ENCODE measurements at places on chromosomes 11 and 22.

DNA sequence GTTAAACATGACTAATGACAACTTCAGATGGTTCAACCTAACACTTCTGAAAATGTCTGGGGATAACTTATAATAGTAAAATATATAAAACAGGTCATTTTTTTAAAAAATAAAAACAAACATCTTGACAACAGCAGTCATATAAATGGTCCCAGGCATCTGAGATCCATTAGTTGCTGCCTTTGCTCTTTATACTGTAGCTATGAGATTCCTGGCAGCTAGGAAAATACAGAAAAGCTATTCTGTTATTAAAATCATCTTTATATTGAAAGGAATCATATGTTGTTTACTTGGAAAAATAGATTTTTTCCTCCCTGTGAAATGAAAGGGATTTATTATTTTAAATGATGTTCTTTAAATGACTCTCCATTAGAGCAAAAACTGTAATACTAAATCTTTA lies 55.7 kb upstream of the DEUP1 start:
- no peak for DNase-seq

DNA sequence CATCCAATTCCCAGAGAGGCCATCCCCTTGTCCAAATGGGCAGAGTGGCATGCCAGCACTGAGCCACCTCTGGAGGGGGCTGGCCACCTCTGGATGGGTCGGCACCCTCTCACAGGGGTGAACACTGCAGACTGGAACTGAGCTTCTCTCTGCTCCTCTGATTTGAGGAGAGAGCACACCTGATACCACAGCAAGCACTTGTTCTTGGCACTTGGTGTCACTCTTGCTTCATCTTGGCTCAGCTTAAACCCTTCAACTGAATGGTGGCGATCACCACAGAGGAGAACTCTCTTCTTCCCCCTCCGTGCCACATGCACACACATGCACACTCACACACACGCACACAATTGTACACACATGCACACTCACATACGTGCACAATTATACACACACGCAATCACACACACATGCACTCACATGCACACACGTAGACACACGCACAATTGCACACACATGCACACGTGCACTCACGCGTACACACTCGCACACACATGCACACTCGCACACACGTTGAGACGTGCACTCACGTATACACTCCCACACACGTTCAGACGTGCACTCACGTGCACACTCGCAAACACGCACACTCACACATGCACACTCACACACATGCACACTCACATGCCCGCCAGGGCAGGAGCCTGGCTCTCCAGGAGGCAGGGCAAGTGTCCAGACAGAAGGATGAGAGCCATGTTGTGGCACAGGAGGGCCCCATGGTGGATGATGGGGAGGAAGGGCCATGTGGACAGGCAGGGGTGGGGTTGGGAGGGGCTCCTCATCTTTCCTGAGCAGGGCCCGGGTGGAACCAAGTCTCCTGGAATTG lies 23.4 kb downstream of the OVOL1 start:
- DNase-seq = no peak

GRCh38 chr11:15779518-15779917 lies 576.8 kb downstream of the SOX6 start:
- no peak for DNase-seq

DNA sequence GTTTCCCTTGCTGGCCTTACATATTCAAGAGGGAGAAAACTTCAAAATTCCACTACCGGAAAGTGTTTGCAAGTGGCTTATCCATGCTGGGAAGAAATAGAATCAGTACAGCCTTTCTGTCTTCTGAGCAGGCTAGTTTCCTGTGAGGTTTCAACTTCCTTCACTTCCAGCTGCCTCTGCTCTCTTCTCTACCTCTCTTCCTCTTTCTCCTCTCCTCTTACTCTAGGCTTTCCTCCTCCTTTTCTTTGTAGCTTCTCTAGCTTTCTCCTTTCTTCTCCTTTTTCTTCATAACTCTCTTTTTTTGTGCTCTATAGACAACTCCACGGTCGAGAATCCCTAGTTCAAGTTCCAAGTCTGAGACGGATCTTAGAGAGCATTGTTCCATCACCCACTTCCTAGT lies 421.8 kb downstream of the ETS1 start:
- DNase-seq = no peak

DNA sequence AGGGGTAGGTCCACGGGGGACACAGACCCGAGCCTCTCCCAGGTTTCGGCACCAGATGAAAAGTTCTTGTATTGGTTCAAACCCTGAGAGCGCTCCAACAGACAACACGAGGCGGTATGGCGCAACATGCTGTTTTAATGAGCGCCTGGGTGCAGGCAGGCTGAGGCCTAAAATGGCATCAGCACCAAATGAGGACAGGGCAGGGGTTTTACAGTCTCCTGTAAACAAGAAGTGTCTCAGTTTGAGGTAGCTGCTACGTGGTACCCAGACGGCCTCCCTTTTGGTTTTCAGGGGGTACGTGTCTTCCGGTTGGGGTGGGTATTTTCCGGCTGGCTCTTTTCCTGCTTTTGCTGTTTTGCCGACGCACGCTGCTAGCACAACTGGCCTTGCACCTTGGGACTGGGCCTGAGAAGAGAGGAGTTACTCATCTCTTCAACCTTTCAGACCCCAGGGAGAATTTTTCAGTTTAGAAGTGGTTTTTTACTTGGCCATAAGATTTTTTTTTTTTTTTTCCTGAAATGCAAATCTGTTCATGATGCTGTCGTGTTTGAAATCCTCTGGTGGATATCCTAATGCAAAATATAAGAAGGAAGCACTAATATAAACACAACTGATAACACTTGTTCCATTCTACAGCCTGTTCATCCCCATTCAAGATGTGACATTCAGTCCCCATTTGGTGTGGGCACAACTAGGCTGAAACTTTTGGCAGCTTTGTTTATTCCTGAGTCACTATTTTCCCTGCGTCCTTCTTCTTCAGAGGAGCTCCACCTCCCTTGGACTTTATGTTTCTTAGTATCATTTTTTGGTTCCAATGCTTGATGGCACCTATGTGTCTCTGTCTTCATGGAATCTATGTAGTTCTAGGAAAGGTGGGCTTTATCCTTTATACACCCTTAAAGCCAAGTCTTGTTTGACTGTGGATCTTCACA lies 6.5 kb downstream of the PPFIBP2 start:
- no peak for DNase-seq

- DNase-seq = no peak
Observed at GRCh38 chr22:37518509-37519267, 527 bp downstream of the CARD10 start.

- no peak for DNase-seq
Observed at GRCh38 chr11:119065369-119065768, 2.2 kb upstream of the VPS11 start.

- DNase-seq = no peak
Observed at GRCh38 chr11:21307874-21308273, 638.5 kb downstream of the NELL1 start.

GRCh38 chr11:350723-351255 lies 18.5 kb upstream of the B4GALNT4 start:
- DNase-seq = peak; percentile 77

DNA sequence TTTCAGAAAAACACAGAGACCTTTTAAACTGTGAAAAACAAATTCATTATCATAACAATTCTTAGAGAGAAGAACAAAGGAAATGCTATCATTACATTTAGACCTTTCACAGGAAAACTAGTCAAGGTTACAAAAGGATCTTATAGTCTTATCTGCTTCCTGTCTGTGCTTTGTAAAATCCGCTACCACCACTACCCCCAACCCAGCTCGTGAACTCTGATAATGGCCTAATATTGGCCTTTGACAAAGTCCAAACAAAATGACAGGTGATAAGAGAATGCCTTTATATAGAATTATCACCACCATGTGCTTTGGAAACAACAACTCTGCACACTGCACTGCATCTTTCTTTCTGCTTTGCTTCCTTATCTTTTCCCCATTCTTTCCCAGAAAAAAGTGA lies 272.5 kb downstream of the SBF2 start:
- DNase-seq = no peak

DNA sequence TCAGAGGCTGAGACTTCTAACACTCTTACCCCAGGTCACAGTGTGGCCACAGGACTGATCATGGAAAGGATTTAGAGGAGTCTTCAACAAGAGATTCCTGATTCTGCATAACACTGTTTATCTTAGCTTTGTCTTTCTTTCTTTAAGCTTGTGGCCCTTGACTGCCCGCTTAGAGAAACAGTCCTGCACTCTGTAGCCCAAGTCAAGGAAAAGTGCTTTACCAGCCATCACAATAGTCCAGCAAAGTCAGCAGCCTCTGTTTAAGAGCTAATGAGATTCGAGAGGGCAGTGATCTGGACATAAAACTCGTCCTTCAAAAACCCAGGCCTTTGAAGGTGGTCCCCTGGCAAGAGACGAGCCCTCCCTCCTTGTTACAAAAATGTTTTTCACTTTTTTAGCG lies 30.0 kb downstream of the PRDM10 start:
- DNase-seq = no peak

GRCh38 chr11:67544616-67545242 lies 21.5 kb upstream of the CABP2 start:
- DNase-seq = no peak

- DNase-seq = peak; percentile 67
Observed at GRCh38 chr11:11148104-11148509, 204.9 kb downstream of the CSNK2A3 start.

DNA sequence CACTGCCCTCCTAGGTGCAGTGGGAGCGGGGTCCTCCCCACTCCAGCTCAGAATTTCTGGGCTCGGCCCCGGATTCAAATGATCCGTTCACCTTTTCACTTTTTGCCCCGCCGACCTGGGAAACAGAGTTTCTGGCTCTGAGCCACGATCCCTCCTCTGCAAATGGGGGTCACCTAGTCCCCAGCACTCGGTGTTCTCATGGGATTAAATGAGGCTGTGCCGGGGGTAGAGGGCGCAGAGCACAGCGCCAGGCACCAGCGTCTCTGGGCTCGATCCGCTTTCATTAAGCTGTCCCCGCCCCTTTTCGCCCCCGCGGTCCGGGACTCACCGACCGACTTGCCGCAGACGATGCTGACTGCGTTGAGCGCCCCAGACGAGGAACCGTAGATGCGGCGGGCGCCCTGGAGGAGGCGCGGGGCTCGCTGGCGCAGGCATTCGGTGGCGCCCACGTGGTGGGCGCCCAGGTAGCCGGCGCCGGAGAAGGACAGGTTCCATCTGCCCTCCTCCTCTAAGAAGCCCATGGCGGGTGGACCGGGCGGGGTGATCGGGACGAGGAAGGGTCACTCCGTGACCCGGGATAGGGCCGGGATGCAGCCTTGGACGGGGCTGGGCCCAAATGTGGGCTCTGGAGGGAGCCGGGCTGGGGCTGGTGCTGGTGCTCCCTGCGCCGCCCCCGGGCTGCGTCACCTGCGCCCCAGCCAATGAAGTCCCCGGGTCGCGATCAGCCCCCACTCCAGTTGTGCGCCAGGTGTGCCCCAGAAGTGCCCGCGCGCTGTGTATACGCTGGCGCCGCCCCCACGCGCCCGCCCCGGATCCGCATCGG lies at the start of gene PNPLA5:
PNPLA5 (minus strand) TSS at position 654 of the 823 bp plus-strand sequence; CDS start at position 521, 133 bp downstream.
- DNase-seq = peak; percentile 58

DNA sequence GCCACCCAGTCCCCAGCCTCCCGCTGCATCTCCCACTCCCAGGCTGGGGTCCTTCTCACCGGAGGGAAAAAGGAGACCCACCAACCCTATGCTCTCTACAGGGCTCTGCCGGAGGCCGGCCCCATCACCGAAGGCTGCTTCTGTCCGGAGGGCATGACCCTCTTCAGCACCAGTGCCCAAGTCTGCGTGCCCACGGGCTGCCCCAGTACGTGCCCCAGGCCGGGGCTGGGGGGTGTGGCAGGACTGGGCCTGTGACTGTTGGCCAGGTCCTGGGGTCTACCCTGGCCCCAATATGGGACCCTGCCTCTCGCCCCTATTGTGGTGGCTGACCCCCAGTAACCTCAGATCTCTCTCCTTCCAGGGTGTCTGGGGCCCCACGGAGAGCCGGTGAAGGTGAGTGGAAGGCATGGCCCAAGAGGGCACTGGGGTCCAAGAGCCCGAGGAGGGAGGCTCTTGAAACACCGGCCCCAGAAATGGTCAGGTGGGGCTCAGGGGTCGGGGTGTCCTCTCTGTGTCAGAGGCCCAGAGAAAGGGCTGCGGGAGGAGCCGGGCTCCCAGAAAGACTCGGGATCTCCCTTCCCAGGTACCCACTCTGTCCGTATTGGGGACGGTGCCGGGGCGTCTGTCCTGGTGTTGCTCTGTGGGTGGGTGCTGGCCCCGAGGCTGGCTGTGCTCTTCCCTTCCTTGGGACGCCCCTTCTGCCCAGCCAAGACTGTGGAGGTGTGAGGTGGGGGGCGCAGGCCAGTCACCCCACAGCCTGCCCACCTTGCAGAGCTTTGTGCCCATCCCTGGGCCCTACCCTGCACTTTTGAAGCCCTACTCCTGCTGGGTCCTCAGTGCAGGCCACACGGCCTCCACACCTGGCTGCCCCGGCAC lies 26.1 kb upstream of the MUC5B start:
- no peak for DNase-seq

DNA sequence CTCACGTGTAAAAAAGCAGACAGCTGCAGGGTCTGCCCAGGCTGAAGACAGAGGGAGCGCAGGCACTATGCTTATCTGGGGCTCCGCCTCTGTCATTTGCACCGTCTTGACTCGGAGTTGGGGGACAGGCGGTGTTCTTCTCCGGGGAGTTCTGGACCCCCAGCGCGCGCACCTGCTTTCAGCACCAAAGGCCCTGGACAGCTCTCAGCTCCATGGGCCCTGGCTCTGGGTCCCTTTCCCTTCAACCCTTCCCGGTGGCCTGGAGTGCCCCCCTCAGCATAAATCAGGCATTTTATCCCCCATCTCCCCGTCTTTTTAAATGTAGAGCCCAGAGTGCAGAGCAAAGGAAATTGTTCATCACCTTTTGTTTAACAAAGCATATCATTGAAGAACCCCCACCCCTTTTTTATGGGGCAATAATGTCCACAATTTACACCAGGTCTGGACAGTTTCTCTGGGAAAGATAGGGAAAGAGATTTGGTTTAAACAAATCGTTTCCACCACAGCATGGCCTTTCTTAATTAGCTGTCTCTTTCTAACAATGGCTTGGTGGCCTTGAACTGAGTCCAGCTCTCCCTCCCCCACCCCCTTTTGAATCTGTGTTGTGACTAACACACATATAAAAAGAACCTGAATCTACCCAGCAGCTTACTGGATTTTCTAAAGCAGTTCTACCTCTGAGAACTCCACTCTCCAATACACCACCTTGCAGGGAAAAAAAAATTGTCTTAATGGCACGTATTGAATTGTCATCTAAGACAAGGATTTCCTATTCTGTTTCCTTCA lies 1.7 kb downstream of the SEZ6L start:
- DNase-seq = no peak

- no peak for DNase-seq
Observed at GRCh38 chr11:44595964-44596381, 30.5 kb downstream of the CD82 start.

DNA sequence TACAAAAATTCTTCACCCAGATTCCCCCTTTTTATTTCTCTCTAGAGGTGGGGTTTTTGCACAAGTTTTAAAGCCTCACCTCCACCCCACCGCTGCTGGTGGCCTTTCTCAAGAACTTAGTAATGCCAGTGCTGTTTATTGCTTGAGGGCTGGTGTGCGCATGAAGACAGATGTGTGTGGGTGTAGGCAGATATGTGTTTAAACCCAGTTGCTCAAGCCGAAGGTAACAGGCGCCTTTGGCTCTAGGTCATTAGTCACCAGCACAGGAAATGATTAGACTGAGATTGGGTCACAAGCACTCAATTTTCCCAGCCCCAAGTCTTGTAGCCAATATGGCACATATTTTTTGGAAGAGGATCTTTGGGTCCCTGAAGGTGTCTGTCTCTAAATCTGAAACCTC lies 2.7 kb upstream of the CLMP start:
- DNase-seq = no peak
